NCI-H510A (cell line): ENCODE measurements at places on chromosomes 1 and 21.

- DNase-seq = no peak
These were observed 46.0 kb downstream of the PTGER3 start for GRCh38 chr1:71001624-71002023.

DNA sequence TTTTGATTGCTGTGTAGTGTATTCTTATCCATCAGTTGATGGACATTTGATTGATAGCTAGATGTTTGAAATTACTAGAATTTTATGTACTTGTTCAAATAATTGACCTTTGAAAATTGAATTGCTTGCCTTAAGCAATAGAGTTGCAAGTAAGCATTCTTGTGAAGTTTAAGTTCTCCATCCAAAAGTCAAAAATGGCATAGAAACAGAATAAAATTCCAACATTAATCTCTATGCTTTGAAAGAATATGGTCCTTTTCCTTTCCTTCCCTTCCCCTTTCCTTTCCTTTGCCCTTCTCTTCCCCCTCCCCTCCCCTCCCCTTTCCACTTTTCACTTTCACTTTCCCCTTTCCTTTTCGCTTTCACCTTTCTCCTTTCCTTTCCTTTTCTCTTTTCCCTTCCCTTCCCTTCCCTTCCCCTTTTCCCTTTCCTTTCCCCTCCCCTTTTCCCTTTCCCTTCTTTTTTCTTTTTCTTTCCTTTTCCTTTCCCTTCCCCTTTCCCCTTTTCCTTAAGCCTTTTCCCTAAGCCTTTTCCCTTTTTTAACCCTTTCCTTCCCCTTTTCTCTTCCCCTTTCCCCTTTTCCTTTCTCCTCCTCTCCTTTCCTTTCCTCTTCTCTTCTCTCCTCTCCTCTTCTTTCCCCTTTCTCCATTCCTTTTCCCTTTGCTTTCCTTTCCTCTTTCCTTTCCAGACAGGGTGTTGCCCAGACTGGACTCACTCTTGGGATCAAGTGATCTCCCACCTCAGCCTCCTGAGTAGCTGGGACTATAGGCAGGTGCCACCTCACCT lies 67.4 kb downstream of the SASS6 start:
- DNase-seq = peak; percentile 17

DNA sequence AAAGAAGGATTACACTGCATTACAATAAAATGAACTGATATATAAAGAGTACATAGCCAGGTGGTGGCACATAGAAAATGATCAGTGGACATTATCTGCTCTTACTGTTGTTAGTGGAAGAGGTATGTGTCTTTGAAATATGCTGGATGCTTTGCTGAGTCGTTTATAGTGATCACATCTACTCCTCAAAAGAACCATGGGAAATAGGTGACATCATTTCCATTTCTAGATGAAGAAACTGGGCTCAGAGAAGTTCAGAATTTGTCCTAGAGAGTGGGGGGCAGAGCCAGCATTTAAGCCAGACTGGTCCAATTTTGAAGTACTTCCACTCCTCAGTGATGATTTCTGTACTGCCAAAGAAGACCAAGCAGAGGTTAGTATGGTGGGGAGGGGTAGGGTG lies 34.0 kb upstream of the BACH1 start:
- no peak for DNase-seq

- no peak for DNase-seq
These were observed 6.0 kb downstream of the DLGAP3 start for GRCh38 chr1:34923490-34923889.

DNA sequence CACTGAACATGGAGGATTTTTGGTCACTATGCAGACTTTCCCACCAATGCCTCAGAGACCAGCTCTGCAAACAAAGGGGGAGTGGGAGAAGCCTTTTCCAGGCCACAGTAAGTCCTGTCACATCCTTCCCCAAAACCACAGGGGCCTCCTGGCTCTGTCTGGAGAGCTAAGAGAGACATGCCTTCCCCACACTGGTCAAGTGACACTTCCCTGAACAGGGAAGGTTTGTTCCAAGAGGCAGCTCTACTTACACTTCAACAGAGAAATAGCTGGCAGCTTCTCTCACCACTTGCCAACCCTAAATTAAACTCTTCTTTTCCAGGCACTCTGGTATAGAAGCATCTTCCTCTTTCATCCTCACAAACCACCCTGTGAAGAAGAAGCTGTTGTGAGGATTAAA lies 39.7 kb downstream of the EDN2 start:
- DNase-seq = no peak

- DNase-seq = no peak
These were observed 185.5 kb downstream of the ZC3H11B start for GRCh38 chr1:219427403-219427802.

- no peak for DNase-seq
These were observed 4.2 kb downstream of the S100A12 start for GRCh38 chr1:153371231-153371630.

- no peak for DNase-seq
These were observed 154.3 kb downstream of the COQ8A start for GRCh38 chr1:227094249-227094966.

GRCh38 chr1:164561007-164561406 lies 2.0 kb downstream of the PBX1 start:
- no peak for DNase-seq

- DNase-seq = no peak
These were observed 7.1 kb upstream of the SLAMF7 start for GRCh38 chr1:160731990-160732389.

- no peak for DNase-seq
These were observed 1.3 kb upstream of the SELP start for GRCh38 chr1:169631249-169631648.

- no peak for DNase-seq
These were observed 159.1 kb downstream of the NFIA start for GRCh38 chr1:61241411-61241838.
